Pulmonary artery endothelial cell (primary cell): ENCODE measurements at places on chromosomes 7 and 10. TPM values are rescaled to one million over a fixed set of nuclear protein-coding genes. Genes with fewer than 3 reads are reported as not detected.

The TLL2 gene
- 0.11 and 0.13 TPM in 2 replicates for total RNA-seq

The TMEM72 gene
- total RNA-seq = not detected in 2 replicates

The PDE6C gene
- not detected in 2 replicates for total RNA-seq

The TSPAN33 gene
- total RNA-seq = 0.07 and 0.28 TPM in 2 replicates

The PPP1R3C gene
- 1.2 and 2.1 TPM in 2 replicates for total RNA-seq

The MMP21 gene
- total RNA-seq = 0.07 TPM in 1 of 2 replicates, not detected in the other

The OR2F2 gene
- total RNA-seq = not detected in 2 replicates

The PUS7 gene
- 29.2 and 37.9 TPM in 2 replicates for total RNA-seq

The GAD2 gene
- total RNA-seq = not detected in 2 replicates

The MMD2 gene
- total RNA-seq = not detected in 2 replicates

The CLCN1 gene
- total RNA-seq = not detected in 2 replicates

The PRLHR gene
- not detected in 2 replicates for total RNA-seq

The POLR2J2 gene
- total RNA-seq = 1.7 and 2.6 TPM in 2 replicates
